ENCODE measurements at places on chromosomes 3 and 15.

DNA sequence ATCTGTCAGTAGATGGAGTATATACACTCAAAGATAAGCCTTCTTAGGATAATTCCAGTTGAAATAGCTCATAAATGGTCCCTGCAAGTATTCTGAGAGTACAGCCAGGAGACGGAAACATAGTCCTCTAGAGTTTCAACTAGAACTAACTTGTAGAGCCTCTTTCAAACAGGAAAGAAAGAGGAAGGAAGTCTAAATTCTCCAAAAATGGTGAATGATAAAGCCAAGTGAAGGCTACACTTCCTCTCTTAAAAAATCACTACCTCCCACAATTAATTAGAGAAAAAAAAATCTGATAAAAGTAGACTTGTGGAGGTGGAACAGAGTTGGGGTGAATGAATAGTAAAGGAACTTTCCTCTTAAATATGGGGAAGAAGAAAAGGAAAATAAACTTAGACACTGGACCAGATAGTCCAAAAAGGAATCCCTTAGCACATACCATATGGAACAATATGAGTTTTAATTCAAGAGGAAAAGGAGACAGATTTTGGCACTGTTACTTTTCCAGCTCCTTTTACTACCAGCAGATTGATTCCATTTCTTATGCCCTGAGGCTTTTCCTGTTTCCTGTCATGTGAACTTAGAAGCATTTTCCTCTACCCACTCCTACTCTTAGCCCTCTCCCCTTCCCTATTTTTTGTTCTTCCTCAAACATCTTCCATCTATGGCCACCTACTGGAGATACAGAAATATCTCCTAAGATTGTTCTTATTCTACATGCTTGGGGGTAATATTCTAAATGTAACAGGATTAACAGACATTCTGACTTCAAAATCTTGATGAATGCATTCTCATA lies 207.6 kb downstream of the CHST2 start:
- no peak overlapping the region for H3K27ac ChIP-seq
- no peak overlapping the region for H3K4me3 ChIP-seq
- H3K4me1 ChIP-seq = no peaks in the 10 kb centered on the region
- no peaks in the 10 kb centered on the region for H3K36me3 ChIP-seq
- DNase-seq = no peak
- H3K27me3 ChIP-seq = no peaks in the 10 kb centered on the region

- no peaks in the 10 kb centered on the region for H3K27me3 ChIP-seq
- H3K36me3 ChIP-seq = no peaks in the 10 kb centered on the region
- no peak overlapping the region for H3K4me3 ChIP-seq
These were observed 31.7 kb downstream of the BTLA start for GRCh38 chr3:112467539-112467938.

DNA sequence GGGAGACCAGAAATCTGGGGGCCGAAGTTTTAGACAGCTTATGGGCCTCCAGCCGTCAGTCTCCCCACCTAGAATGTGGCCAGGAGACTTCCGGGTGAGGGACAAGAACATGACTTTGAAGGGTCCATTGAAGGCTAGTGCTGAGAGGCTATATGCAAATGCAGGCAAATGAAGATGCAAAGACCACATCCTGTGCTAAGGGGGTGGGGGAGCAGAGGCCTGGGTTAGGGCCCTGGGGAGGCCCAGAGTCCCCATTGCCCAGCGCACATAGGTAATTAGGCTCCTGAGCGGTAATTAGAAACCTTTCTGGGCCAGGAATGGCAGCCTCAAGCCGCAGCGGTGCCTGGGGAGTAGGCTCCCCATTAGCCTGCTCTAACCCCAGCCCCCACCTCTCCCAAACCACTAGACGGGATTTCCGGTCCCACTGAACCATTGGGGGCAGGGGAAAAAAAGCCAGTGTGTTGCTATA lies 6.8 kb downstream of the CSK start:
- DNase-seq = peak; percentile 62
- H3K36me3 ChIP-seq = peaks cover 87% of the 10 kb centered on the region
- peak overlapping the region; percentile 80 for H3K4me3 ChIP-seq

DNA sequence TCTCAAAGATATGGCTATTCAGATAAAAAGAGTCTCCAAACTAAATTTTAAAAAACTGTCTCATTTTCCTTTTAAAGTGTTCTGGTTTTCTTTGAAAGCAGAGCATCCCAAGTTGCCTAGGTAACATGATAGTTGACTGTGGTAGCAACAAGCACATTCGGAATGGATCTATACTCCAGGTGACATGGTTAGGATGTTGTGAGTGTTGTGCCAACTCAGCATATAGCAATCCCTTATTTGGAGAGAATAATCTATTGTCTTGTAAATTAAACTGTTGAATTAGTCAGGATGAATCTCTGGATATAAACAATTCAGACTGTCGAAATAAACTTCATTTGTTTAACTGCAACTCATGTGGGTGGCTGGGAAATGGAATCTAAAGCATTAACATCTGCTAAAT lies 418.6 kb downstream of the TUSC7 start:
- H3K4me1 ChIP-seq = no peaks in the 10 kb centered on the region
- H3K36me3 ChIP-seq = no peaks in the 10 kb centered on the region
- no peak for DNase-seq
- no peaks in the 10 kb centered on the region for H3K27me3 ChIP-seq

DNA sequence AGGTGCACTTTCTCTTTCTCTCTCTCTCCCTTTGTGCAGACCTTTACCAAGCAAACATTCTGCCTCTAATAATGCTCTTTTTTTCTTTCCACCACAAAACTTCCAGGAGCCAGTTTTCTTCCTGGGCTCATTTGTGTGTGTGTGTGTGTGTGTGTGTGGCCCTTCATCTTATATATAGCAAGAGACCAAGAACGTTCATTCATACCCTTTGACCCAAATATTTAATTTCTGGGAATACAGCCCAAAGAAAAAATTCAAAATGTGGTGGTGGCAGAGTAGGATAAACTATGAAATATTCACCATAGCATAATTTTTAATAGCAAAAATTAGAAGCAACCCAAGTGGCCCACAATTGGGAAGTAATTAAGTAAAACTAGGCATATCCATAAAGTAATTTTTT lies 398.9 kb downstream of the IGSF11 start:
- H3K4me1 ChIP-seq = no peaks in the 10 kb centered on the region
- no peaks in the 10 kb centered on the region for H3K36me3 ChIP-seq
- DNase-seq = no peak

GRCh38 chr3:15348246-15348645 lies 15.9 kb upstream of the SH3BP5 start:
- H3K27ac ChIP-seq = peak overlapping the region; percentile 81
- DNase-seq = no peak
- peaks cover 4% of the 10 kb centered on the region for H3K36me3 ChIP-seq
- H3K27me3 ChIP-seq = no peaks in the 10 kb centered on the region
- peak overlapping the region; percentile 29 for H3K4me3 ChIP-seq

DNA sequence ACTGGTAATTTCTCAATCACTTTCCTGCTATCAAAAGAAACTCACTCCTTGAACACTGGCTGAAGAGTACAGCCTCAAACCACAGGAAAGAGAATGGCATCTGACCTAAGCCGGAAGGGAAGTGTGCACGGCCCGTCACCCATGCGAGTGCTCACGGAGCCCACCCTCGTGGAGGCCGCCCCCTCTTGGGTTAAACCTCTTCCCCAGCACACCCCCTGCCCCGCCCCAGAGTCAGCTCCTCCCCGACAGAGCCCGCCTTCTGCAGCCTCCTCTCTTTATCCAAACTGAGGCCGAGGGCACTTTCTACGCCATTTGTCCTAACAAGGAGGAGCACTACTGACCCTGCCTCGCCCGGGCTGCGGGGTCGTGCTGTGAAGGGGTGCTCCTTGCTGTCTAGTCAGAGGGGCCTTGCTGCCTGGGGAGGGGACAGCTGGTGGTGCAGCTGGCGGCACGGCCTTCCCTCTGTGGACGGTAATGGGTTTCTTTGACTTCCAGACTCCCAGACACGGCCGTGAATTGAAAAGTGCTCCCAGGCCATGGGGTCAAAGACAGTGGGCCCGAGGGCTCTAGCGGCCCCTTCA lies 137.7 kb downstream of the NSMCE3 start:
- H3K4me1 ChIP-seq = no peaks in the 10 kb centered on the region
- peaks cover 3% of the 10 kb centered on the region for H3K36me3 ChIP-seq
- H3K4me3 ChIP-seq = no peak overlapping the region
- H3K27me3 ChIP-seq = peaks cover 50% of the 10 kb centered on the region

- no peak for DNase-seq
- H3K27me3 ChIP-seq = no peaks in the 10 kb centered on the region
These were observed 77.8 kb downstream of the GHSR start for GRCh38 chr3:172370419-172370818.

GRCh38 chr15:97525809-97526208 lies 434.7 kb upstream of the ARRDC4 start:
- H3K27me3 ChIP-seq = no peaks in the 10 kb centered on the region
- no peak overlapping the region for H3K27ac ChIP-seq
- no peak overlapping the region for H3K4me3 ChIP-seq

- H3K4me3 ChIP-seq = no peak overlapping the region
- no peak for DNase-seq
- H3K27ac ChIP-seq = no peak overlapping the region
- no peaks in the 10 kb centered on the region for H3K27me3 ChIP-seq
These were observed 119.9 kb upstream of the NDN start for GRCh38 chr15:23806980-23807379.

DNA sequence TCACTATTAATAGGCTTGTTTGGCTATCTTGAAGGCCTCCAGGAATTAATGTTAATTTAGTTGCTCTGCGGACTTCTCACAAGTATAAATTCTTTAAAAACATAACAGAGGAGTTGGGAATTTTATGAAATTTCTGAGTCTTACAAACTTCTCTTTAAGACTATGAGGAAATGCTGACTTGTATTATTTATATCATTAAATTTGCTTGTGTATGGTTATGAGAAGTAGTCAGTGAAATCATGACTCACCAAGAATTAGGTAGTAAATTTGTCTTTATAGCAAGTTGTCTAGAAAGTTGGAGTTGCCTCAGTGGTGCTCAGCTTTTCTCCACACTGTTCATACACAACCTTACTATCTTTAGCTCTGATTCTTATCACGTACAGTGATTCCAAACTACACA lies 26.5 kb downstream of the PHLDB2 start:
- no peak overlapping the region for H3K4me3 ChIP-seq
- H3K27ac ChIP-seq = no peak overlapping the region
- H3K36me3 ChIP-seq = peaks cover 23% of the 10 kb centered on the region

GRCh38 chr3:66655044-66655443 lies 154.2 kb upstream of the LRIG1 start:
- H3K4me1 ChIP-seq = no peaks in the 10 kb centered on the region
- DNase-seq = no peak
- H3K36me3 ChIP-seq = no peaks in the 10 kb centered on the region

GRCh38 chr15:28987337-28987736 lies 101.6 kb downstream of the APBA2 start:
- no peak for DNase-seq
- H3K4me1 ChIP-seq = peaks cover 25% of the 10 kb centered on the region
- H3K36me3 ChIP-seq = peaks cover 14% of the 10 kb centered on the region
- no peak overlapping the region for H3K27ac ChIP-seq
- H3K27me3 ChIP-seq = no peaks in the 10 kb centered on the region

DNA sequence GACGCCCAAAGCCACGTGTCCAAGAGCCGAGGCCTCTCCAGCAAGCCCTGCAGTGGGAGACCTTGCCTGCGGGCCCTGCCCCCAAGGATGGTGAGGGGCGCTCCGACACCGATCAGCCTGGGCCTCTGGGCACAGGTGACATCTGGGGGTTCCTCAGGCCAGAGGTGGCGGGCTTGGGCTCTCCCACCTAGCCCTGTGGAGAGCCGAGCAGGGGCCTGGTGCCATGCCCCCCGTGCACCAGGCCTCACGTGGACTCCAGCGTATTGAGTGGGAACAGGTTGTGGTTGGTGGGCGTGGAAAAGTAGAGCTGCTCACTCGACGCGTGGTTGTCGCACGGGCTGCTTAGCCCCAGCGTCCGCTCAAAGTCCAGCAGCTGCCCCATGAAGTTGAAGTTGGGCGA lies 5.8 kb downstream of the DUSP7 start:
- peaks cover 54% of the 10 kb centered on the region for H3K4me1 ChIP-seq
- DNase-seq = no peak
- no peaks in the 10 kb centered on the region for H3K27me3 ChIP-seq

DNA sequence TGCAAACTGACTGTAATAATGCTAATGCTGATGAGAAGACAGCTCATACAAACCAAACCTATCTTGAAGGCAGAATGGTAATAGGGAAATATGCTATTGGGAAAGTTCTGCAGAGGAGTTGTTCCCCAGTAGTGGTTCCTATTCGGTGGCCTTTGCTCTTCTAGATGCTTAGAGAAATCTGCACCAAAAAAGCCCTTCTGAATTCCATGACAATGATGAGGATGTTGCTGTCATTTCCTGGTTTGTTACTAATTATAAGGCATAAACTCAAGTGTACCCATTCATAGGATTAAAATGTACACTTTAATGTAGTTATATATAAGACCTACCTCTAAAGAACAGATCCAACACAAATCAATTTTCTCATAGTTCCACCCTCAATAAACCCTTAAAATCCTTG lies 30.1 kb downstream of the TOMM70 start:
- H3K4me3 ChIP-seq = no peak overlapping the region
- no peak for DNase-seq
- peak overlapping the region; percentile 25 for H3K27ac ChIP-seq
- H3K36me3 ChIP-seq = peaks cover 55% of the 10 kb centered on the region
- peaks cover 2% of the 10 kb centered on the region for H3K4me1 ChIP-seq
- H3K27me3 ChIP-seq = no peaks in the 10 kb centered on the region

DNA sequence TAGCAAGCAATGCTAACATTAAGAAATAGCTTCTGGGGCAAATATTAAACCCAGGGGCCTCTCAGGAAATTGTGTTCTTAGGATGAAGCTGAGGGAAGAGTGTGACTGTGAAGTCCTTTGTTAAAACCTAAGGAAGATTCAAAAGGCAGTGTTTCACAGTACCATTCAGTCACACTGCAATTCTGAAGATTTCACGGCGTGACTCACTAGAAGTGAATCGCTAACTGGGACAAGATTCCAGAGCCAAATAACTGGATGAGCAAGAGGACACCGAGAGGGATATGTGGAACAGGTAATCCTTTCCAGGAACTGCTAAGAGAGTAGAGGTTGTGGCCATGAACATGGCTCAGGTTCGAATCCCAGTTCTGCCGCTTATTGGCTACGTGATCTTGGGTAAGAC lies 61.8 kb upstream of the SMAD3 start:
- H3K4me1 ChIP-seq = no peaks in the 10 kb centered on the region
- no peaks in the 10 kb centered on the region for H3K36me3 ChIP-seq
- H3K27me3 ChIP-seq = peaks cover 8% of the 10 kb centered on the region
- DNase-seq = no peak
- no peak overlapping the region for H3K4me3 ChIP-seq

- no peaks in the 10 kb centered on the region for H3K4me1 ChIP-seq
- no peak overlapping the region for H3K27ac ChIP-seq
- DNase-seq = no peak
- peaks cover 2% of the 10 kb centered on the region for H3K36me3 ChIP-seq
These were observed 253.4 kb downstream of the OCA2 start for GRCh38 chr15:27845535-27846369.

GRCh38 chr15:83106994-83107840 lies at the start of gene TM6SF1:
Gene TM6SF1 (plus strand): TSS chr15:83107645. CDS start chr15:83107681, 36 bp downstream.
- H3K27ac ChIP-seq = no peak within 1 kb of the TSS
- H3K4me3 ChIP-seq = peak within 1 kb of the TSS; percentile 73
- H3K4me1 ChIP-seq = peaks cover 11% of the 10 kb centered on the region
- no peaks in the 10 kb centered on the region for H3K36me3 ChIP-seq

GRCh38 chr3:87269723-87270122 lies 6.7 kb downstream of the POU1F1 start:
- H3K4me1 ChIP-seq = peaks cover 7% of the 10 kb centered on the region
- H3K36me3 ChIP-seq = no peaks in the 10 kb centered on the region
- no peak overlapping the region for H3K27ac ChIP-seq
- peaks cover 9% of the 10 kb centered on the region for H3K27me3 ChIP-seq

- no peaks in the 10 kb centered on the region for H3K36me3 ChIP-seq
- no peak overlapping the region for H3K4me3 ChIP-seq
- H3K27me3 ChIP-seq = peaks cover 94% of the 10 kb centered on the region
- peaks cover 3% of the 10 kb centered on the region for H3K4me1 ChIP-seq
- no peak overlapping the region for H3K27ac ChIP-seq
- peak; percentile 41 for DNase-seq
These were observed 33.3 kb upstream of the VPS33B start for GRCh38 chr15:91055548-91056331.
